EH (cell line): ENCODE measurements at places on chromosomes 4 and X.
A peak's percentile ranks its signal among the peaks of the same experiment; 100 is the strongest.

DNA sequence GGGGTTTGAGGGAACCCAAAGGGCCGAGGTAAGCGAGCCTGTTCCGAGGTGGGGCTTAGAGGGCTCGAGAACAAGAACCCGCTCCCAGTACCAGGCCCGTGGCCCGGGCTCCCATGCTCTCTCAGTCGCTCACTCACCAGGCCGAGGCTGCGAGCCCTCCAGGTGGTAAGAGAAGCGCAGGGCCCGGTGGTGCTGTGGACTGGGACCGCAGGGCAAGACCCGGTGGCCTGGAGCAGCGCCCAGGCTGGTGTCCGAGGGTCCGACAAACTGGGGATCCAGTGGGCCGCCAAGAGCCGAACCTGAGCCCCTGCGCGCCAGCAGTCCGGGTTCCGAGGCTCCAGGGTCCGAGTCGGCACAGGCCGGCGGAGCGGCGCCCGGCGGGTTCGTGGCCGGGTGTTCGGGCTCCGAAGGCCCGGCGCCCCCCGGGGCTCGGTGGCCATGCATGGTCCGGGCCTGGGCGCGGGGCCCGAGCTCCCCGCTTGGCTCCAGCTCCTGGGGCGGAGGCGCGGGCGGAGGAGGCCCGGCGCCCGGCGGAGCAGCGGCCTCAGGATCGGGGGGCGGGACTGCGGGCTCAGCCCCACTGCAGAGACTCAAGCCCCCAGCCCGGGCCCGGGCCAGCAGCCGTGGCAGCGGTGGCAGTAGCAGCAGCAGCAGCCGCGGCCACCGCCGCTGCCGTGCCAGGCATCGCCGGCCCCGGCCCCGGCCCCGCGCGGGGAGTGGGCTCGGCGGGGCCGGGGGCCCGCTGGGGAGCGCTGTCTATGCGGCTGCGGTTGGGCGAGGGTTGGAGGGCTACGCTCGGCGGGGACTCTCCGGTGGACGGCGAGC is 833 bp downstream of the FGD1 start:
- DNase-seq, result peak; percentile 13

DNA sequence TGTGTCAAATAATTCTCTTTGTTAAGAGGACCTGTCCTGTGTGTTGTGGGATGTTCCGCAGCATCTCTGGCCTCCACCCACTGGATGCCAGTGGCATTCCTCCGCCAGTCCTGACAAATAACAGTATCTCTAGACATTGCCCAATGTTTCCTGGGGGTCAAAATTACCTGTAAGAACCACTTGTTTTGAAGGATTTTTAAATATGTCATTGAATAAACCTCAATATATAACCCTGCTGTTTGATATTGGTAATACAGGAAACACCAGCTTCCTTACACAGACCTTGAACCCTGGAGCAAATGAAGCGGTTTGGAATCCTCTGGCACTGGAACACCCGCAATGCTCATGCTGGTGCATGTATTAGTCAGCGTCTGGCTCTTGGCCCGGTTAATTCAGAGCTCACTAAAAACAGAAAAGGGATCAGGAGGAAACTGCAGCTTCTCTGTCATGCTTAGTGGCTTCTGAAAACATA is 101.3 kb downstream of the TBL1X start:
- peak; percentile 92 for DNase-seq

- no peak for DNase-seq
These were observed 66.4 kb upstream of the C4orf54 start for GRCh38 chr4:99724067-99724466.

DNA sequence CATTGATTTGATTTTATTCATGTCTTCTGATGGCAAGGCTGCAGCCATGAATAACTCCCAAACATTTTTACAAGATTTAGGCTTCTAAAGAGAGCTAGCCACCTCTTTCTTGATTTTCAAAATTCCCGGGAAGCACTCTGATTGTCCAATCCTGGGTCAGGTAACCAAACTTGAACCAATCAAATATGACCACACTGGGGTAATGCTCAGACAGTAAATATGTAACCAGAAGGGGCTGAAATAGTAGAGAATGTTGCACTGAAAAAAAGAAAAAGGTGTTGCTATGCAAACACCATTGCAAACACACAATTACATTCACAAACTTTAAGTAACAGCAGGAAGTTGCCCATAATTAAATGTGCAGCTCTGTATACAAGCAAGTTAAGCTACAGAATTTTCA is 112.9 kb upstream of the IQCM start:
- no peak for DNase-seq

DNA sequence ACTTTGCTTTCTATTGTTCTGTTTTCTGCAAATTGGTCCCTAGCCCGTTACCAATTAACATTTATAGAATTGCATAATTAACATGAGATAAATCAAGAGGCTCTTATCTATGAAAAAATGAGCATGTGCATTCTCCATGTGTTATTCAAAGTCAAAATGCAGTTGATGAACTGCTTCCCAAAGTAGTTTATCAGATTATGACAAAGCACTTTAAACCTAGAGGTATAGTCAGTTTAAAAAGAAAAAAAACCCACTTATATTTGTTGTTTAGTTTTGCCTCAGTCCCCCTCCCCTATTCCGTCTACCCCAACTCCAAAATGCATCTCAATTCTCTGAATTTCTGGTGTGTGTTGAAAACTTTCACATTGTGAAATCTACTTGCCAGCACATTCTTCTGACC is 119.5 kb downstream of the ATXN3L start:
- DNase-seq, result no peak

DNA sequence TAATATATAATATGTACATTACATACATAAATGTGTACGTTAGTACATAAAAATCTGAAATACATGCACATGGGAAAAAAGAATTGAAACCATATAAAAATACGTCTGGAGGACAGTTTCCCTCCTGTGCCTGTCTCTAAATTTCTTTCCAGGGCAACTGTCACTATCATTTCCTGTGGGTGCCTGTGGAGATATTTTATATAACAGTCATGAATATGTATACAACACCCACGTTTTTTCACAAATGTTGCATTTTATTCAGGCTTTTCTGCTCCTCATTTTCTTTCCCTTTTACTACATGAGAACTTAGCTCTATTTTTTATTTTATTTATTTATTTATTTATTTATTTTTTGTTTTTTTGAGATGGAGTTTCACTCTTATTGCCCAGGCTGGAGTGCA is 24.2 kb upstream of the GRPEL1 start:
- DNase-seq, result no peak

DNA sequence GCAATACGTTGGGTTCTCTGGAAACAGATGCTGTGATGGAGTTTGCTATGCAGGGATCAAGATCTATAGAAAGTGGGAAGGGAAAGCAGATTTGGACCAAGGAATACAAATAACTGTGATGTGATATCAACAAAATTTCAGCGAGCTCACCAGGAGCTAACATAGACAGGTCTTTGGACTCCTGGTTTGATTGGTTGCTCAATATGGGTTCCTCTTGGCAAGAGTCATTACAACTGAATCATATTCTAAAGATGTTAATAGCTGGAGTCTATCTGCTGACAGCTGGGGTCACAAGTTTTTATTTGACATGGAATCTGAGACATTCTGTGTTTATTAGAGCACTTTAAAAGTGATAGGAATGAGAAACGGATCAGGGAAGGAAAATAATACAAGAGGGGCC is 637.6 kb upstream of the GNPDA2 start:
- DNase-seq, result no peak

- no peak for DNase-seq
These were observed 188.8 kb downstream of the GPAT3 start for GRCh38 chr4:83724485-83725335.

- peak; percentile 41 for DNase-seq
These were observed 1.2 kb downstream of the AKAP17A start for GRCh38 chrX:1592470-1593142.

GRCh38 chr4:8355306-8355705 is 85.2 kb downstream of the ACOX3 start:
- DNase-seq, result peak; percentile 15

GRCh38 chr4:143597276-143597675 is 83.8 kb downstream of the SMARCA5 start:
- DNase-seq, result no peak

GRCh38 chrX:18643243-18643642 is 28.7 kb downstream of the RS1 start:
- DNase-seq, result no peak

DNA sequence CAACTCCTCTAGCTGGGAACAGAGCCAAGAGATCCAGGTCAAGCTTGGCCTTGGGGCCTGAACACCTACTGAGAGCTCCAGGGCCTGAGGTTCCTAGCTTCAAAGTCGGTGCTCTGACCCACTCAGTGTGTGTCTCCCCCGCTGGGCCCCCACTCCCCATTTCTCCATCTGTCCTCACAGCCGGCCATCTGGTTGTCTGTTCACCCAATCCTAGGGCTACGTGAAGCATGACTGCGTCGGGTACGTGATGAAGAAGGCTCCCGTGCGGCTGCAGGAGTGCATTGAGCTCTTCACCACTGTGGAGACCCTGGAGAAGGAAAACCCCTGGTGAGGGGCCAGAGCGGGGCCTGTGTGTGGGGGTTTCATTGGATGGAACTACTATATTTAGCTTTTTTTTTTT is 12.3 kb downstream of the USP11 start:
- no peak for DNase-seq

DNA sequence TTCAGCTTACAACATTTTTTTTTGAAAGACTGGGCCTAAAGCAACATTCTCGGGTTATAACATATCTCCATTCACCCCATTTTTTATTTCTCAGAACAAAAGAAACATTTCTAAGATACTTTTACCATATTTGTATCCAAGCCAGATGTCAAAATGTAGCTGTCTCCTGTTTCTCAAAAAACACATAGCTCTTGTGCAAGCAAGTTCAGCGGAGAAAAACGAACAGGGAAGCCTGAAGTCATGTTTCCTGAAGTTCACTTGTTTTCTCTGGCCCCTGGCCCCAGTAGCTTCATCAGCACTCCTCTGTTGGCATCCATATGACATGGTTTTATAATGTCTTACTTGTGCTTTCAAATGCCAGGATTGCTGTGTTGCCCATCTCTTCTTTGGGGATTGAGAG is 218.2 kb downstream of the BANK1 start:
- peak; percentile 6 for DNase-seq

DNA sequence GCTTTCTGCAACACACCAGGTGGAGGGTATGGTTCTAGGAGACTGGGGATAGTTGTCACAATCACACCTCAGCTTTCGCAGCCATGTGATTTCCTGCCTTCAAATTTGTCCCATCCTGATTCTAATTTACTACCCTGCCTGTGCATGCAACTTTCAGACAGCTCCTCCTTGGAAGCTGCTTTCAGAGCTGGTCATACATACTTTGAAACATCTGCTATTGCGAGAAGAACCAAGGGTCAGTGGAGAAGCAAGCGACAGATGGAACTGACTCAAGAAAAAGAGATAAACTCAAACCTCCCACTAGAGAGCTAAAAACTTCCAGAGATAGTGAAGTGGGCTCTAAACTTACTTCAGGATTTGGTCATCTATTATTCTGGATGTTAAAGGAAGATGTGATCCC is 381.7 kb upstream of the FGF13 start:
- DNase-seq, result no peak

DNA sequence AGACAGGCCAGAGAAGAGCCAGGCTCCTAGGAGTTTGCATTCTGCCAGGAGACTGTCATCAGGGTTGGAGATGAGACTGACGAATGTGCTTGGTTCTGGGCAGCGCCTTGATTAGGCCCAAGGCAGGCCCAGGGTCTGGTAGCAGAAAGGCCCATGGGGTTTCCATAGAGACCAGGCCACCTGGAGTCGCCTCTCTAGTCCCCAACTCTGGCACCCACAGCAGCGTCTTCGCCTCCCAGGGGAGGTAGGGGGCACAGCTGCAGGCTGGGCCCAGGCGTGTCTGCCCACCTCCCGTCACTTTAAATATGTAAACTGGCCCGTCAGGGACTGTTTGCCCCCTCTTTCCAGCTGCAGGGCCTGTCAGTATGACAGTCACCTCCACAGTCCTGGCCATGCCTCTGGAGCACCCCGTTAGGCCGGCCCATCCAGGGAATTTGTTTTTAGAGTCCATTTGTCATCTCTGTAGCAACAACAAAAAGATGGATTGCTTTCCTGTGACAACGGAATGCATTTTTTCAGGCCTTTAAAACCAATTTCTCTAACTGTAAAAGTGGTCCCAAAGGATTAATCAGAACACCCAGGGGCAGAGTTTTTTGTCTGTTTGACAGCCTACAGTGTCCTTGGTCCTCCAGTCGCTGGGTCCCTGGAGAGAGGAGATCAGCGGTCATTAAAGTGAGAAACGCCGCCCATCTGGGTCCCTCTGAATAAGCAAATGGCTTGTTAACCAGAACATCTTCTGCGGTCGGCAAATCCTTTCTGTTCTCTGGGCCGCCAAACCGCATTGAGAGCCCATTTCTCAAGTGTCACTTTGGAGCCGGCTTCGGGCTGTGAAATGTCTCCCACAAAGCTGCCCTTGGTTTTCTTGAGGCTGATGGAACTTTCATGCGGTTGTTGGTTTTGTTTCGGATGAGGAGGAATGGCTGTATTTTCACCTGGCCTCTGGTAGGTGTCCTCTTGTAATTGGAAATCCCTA is 153.0 kb upstream of the PSAPL1 start:
- no peak for DNase-seq

DNA sequence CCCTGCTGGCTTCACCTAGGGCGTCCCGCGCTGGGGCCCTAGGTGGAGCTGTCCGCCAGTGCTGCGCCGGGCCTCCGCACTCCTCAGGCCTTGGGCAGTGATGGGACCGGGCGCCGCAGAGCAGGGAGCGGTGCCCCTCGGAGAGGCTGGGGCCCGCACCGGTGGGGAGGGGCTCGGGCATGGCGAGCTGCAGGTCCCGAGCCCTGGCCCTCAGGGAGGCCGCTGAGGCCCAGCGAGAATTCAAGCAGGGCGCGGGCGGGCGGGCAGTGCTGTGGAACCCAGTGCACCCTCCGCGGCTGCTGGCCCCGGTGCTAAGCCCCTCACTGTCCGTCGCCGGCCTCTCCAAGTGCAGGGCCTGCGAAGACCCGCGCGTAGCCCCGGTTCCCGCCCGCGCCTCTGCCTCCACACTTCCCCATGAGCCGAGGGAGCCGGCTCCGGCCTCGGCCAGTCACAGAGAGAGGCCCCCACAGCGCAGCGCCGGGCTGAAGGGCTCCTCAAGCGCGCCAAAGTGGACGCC is 565.1 kb upstream of the NDST4 start:
- DNase-seq, result no peak

DNA sequence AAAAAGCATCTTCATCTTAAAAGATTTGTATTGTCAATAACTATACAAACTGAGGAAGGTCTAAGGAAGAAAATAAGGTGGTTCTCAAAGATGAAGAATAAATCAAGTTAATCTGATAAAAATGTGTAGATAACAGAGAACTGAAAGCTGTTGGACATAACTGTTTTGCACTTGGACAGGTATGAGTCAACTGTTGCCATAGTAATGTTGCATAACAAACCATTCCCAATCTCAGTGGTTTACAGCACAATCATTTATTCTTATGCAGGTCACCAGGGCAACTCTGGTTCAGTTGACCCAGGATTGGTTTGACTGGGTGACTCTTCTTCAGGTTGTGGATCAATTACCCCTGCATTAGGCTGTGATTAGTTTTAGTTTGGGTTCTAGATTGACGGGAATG is 2197.7 kb downstream of the ARAP2 start:
- peak; percentile 35 for DNase-seq

- DNase-seq, result no peak
These were observed 355.9 kb downstream of the TRIML1 start for GRCh38 chr4:188495169-188495568.

DNA sequence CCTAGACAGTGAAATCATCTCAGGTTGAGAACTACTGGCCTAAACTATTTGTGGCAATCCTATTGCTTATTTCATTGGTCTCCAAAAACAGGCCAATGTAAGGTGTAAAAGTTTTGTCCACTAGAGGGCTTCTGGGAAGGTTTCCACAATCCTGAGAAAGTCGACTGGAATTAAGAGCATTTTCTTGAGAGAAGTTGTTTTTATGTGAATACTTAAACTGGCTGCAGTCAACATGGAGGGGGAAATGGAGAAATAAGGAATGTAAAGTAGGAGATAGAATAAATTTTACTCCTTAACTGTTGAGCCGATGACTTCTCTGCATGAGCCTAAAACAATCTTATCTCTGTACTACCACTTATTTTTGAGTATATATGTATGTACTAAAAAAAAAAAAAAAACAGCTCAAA is 11.0 kb upstream of the EIF4E start:
- peak; percentile 76 for DNase-seq
